ENCODE measurements at places on chromosomes 5 and 9.

DNA sequence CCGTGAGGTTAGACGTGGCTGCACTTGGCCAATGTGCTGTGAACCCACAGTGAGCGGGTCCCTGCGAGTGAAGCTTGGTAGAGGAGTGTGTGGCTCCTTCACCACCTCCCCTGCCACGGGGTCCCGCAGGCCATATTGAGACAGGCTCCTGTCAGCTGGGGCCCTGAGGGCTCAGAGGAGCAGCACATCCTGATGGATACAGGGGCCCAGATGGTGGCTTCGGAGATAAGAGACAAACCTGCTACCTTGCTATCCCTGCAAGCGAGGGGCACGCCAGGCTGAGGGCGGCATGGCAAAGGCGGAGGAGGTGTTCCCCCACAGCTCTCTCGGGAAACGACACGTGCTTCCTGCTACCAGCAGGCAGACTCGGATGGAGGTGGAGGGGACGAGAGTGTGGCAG lies 33.1 kb downstream of the SLC6A3 start:
- DNase-seq, result no peak

GRCh38 chr9:124511426-124511840 lies 4.2 kb upstream of the NR5A1 start:
- DNase-seq, result no peak

DNA sequence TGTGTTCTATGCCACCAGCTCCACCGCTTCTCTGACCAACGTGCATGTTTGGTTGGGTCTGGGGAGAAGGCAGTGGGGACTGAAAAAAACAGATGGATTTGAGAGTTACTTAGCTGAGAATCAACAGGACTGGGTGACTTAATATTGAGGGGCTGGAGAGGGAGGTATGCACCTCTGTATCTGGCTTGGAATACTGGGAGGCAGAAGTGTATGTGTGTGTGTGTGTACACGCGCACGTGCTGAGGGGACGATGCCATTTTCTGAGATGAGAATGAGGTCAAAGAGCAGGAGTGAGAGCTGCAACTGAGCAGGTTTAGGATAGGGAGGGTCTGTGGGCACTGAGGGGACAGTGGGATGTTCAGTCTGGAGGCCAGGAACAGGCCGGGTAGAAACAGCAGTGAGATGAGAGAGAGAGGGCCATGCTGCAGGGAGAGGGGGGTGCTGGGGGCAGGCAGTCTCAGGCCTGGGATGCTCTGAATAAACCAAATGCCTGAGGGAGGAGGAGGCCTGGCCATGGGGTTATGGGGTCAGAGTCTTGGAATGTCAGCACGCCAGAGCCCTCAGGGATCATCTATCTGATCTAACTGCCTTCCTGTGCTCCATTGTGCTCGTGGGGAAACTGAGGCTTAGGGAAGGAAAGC lies 14.0 kb downstream of the PDGFRB start:
- peak; percentile 64 for DNase-seq

DNA sequence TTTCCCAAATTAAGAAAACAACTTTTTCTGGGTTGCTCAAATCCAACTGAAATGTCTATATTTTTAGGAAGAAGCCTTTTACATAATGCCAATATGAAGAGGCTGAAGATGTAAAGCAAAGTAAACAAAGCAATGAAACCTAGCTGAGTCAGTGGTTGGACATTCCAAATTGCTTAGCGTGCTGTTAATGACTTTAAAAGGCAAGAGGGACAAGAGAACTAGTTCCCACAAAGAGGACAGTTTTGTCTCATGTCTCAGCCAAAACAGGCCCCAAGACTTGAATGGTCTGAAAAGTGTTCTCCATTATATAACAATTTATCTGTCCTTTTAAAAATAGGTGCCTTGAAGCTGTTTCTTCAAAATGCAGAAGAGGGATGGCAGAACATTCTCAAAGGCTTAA lies 407.0 kb downstream of the ENC1 start:
- DNase-seq, result no peak

DNA sequence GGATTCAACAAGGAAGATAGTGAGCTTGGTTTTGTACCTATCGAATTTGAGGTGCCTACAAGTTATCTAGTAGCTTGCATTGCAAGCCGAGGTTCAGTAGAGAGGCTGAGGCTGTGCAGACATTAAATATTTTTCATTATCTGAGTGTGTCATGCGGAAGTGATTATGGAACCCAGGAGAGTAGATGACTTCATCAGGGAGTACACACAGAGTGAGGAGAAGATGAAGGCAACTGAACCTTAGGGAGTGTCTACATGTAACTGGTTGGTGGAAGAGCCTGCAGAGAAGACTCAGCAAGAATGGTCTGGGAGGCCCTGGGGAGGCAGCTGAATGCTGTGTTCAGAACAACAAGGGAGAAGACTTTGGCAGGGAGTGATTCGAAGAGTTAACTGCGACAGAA lies 393.9 kb downstream of the ARHGEF28 start:
- DNase-seq, result no peak

DNA sequence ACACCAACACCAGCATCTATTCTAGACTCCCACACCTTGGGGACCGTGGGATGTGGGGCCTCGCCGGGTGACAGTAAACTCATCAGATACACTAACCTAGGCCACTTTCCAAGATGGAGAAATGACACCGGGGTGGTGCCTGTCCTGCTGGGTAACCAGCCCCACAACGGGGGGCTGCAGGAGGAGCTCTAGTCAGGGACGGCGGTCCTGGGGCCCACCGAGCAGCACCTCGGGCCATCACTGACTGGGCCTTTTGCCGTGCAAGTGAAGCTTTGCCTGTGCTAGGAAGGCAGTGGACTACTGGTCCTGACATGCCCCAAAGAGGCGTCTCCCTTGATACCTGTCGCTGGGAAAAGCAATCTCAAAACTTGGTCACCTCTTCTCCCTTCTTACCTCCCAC lies 260.3 kb upstream of the IRX1 start:
- DNase-seq, result no peak

DNA sequence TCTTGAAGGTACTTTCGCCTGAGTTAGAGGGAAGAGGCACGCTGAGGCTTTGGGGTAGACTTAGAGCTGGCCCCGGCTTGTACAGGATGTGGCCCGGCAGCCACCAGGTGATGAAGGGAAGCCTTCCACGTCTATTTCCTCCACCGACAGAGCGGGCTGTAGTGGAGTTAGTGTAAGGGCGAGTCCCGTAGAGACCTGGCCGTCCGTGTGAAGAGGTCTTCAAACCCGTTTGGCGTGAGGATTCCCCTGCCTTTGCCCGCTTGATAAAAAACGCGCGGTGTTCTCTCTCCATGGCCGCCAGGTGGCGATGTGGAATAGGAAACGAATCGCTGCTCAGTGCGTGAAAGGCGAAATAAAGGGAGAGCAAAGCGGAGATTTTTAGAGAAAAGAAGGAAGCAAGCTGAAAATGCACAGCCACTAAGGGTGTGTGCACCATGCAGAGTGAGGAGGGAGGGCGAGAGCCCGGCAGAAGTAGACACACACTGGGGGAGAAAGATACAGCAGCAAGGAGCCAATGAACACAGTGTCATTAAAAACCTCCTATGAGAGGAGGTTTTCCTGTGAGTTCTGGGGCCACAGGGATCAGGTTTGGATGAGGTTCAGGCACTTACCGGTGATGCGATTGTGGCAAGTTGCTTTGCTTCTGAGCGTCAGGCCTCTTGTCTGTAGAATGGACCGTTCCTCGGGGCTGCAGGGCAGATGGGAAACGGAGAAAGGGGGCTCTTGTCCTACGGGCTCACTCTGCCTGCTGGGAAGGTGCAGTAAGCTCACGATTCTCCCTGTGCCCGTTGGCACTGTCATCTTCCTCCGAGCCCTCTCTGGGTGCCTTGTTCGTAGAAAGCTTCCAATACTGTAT lies 34.2 kb downstream of the STC2 start:
- DNase-seq, result peak; percentile 95

- DNase-seq, result no peak
These were observed 304.0 kb downstream of the TLR4 start for GRCh38 chr9:118008246-118008645.

GRCh38 chr5:107957051-107957450 lies 286.3 kb upstream of the EFNA5 start:
- DNase-seq, result no peak

- no peak for DNase-seq
These were observed 2102.7 kb upstream of the WWC1 start for GRCh38 chr5:166188501-166189325.

GRCh38 chr5:62082370-62082801 lies 223.6 kb upstream of the KIF2A start:
- no peak for DNase-seq

DNA sequence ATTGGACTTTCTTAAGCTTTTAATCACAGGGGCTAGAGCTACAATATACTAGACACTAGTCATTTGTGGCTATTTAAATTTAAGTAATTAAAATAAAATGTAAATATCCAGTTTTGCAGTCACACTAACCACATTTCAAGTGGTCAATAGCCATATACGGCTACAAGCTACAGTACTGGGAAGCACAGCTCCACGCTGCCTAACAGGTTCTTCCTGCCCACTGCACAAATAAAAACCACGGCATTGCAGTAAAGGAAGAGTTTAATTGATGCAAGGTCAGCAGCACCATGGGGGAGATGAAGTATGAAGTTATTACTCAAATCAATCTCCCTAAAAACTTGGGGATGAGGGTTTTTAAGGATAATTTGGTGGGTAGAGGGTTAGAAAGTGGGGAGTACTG lies 134.1 kb downstream of the LURAP1L start:
- no peak for DNase-seq

DNA sequence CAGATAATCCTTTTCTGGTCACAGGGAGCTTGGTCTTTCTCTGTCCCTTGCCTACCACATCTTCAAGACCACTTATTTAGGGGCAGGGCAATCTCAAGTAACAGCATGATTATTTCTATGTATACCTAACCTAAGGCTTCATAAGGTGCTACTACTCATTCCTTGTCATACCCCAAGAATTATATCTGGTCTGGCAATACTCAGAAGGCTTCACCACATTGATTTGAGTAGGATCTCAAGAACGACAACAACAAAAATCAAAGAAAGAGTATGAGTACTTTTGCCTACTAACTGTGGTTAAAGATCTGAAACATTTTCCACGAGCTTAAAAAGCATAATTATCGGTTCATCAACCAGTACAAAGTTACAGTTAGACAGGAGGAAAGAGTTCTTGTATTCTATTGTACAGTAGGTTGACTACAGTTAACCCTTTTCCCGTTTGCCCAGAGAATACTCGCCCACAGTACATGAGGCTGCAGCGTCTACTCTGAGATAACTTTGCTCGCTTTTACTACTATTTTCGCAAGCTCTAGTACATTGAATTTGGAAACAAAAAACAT lies 41.0 kb downstream of the FANCC start:
- DNase-seq, result no peak

- peak; percentile 70 for DNase-seq
These were observed 292.8 kb downstream of the YTHDC2 start for GRCh38 chr5:113806250-113806649.

- DNase-seq, result no peak
These were observed 4.8 kb downstream of the ARHGEF28 start for GRCh38 chr5:73630765-73631164.

- no peak for DNase-seq
These were observed 41.4 kb downstream of the AGTPBP1 start for GRCh38 chr9:85700330-85700729.

- DNase-seq, result peak; percentile 41
These were observed 19.7 kb downstream of the NAA35 start for GRCh38 chr9:85960688-85961093.

DNA sequence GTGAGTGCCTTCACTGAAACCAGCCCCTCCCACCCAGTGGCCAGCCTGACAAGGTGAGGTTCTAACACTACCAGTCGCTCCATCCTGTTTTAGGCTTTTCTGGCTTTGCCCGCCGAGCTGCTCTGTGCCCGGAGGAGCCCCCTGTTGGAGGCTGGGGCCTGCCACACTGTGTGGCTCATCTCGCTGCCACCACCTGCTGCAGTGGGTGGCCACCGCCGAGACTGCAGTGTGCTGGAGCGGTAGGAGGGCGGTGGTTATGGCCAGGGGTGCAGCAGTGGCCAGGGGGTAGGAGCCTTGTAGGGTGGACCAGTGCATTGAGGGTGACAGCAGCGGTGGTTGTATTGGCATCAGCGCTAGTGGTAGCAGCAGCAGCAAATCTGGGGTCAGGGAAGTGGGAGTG lies 74.7 kb upstream of the PCAT7 start:
- no peak for DNase-seq

- no peak for DNase-seq
These were observed 94.5 kb upstream of the LIFR start for GRCh38 chr5:38650946-38651345.

GRCh38 chr5:35131723-35132122 lies 84.0 kb upstream of the AGXT2 start:
- DNase-seq, result no peak

DNA sequence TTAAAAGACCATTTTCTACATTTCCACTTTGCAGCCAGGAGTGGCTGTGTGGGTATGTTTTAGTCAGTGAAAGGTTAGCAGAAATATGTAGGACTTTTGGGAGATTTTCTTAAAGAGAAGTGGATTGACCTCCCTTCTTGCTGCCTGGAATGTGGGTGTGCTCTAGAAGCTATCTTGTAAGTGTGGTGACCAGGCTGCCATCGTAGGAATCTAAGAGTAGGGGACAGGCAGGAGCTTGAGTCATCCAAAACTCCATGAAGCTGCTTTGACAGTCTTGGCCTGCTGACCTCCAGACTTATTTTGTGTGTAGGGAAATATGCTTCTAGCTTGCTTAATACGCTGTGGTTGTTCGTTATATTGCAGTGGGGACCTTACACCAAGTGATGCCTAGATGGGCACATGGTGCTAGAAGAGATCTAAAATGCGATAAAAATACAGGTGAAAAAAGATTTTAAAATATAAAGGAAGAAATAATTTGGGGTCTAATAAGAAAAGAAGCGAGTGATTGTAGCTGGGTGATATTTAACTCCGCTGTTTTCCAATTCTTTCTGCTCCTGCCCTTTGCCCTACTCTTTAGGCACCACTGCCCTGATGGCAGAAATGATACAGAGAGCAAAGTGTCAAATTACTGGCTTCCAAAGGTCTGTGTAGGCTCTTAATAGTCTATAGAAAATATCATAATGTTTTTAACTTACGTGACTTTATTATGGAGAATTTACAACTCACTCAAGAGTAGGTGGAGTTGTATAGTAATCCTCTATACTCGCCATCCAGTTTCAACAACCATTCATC lies 298.2 kb upstream of the ZNF608 start:
- peak; percentile 48 for DNase-seq

GRCh38 chr5:39519079-39519478 lies 94.3 kb upstream of the DAB2 start:
- DNase-seq, result no peak

DNA sequence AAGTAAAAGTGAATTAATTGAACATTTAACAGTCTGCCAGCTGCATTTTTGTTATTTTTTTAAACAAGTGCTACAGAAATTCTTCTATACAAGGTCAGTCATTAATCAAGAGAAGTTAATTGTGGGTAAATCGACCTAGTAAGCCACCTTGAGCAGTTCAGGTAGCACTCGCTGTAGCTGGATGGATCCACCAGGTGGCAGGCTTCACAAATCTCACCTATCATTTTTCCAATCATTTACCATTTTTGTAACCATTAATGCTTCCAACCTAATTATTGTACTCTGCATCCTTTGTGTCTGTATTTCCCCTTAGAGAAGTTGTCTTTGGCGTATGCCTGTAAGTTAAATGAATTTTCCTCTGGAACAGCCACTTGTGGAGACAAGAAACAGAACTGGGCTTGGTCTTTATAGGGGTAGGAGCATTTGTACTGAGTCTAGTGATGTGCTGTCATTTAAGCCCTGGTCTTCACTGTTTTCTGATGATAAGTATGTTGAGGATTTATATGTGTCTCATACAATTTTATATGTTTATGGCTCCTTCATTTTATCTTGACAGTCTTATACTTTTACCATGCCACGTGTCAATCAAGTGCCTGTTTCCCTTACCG lies 39.5 kb downstream of the CD180 start:
- peak; percentile 37 for DNase-seq

GRCh38 chr5:102523541-102524175 lies 24.9 kb upstream of the SLCO6A1 start:
- DNase-seq, result no peak
